ENCODE measurements at places on chromosomes 6 and 20.

GRCh38 chr6:30511169-30511546, 21.8 kb downstream of the HLA-E start:
- no peak for DNase-seq

DNA sequence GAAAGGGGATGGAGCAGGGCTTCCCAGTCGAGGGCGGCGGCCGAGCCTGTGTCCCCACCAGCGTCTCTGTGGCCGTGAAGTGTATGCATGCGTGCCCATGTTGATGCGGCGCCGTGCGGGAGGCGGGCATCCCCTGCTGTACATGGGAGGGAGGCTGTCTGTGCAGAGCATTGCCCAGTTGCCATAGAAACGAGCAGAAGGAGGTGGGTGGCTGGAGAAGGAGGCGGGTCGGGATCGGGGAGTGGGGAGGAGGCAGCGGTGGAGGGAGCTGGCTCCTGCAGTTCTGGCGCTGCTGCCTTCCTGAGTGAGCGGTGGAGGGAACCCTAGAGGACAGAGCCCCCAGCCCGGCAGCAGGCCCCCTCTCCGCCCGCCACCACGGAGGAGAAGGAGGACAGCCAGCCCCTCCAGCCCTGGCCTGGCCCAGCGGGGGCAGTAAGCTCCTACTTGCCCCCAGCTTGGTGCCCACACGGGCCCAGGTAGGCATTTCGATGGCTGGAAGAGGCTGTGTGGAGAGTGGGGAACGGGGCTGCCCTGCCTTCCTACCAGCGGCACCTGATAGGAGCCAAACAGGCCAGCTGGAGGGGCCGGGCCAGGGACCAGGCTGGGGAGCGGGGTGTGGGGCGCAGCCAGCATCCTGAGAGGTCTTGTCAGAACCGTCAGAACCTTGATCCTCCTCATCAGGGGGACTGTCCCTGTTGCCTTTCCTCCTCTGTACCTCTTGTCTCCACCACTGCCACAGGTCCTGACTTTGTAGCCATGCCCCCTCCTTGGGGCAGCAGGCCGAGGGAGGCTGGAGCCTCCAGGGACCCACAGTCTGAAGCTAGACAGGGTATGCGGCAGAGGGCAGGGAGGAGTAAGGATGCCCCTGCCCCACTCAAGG, 41.3 kb downstream of the SPDEF start:
- no peak for DNase-seq

- no peak for DNase-seq
Observed at GRCh38 chr6:159221486-159222170, 52.4 kb downstream of the FNDC1 start.

DNA sequence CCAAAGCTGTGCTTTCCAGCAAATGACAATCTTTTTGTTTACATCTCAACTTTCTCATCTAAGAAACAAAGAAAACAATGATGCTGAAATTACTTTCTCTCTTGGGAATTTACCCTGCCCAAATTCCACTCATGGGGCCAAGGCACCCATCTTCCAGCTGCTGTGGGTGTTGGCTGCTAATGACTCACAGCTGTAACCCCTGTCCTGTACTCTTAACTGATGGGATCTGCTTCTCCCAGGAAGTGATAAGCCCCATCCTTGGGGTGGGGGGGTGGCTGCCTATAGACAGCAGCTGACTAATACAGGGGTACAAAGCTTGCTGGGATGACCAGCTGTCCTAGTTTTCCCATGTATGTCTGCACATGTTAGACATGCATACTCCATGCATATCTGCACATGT, 938.6 kb downstream of the C6orf118 start:
- DNase-seq: no peak

DNA sequence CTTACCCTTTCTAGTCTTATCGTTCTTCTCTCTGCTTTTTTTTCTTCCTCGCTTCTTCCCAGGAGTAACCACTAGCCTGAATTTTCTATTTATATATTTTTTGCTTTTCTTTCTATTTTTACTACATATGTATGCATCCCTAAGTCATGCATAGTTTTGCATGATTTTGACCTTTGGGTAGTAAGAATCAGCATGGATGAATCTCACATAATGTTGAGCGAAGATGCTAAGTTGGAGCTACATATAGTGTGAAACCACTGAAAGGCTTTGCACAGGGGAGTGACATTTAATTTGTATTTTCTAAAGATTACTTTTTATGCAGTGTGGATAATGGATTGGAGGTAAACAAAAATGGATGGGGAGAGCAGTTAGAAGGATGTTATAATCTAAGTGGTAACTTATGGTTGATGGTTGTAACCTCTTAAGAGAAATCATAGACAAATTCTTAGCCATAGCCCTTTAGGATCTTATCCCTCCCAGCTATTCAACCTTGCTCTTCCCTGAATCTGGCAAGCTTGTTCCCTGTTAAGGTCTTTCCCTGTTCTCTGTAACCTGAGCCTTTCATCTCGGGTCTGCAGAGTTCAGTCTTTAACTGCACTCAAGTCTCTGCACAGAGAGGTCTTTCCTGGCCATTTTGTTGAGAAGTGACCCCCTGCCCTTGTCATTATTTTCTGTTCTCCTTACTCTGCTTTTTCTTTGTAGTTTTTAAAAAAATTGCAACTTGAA, 18.0 kb downstream of the PEX7 start:
- no peak for DNase-seq

DNA sequence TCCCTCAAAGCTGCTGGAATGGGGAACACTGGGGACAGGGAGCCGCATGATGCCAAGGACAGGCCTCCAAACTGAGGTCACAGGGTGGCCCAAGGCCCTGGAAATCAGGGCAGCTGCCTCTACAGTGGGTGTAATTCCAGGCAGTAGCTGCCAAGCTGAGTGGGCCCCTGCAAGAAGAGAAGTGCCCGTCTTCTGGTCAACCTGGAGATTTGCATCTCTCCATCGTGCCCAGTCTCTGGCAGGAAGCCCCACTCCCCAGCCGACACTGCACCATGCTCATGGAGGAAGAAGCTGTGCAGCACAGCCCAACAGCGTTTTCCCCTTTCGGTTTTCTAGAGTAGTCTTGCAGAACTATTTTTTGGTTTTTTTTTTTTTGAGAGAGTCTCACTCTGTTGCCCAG, 2.2 kb upstream of the FAM209A start:
- no peak for DNase-seq

- no peak for DNase-seq
Observed at GRCh38 chr6:106973836-106974335, 643 bp downstream of the CD24 start.

DNA sequence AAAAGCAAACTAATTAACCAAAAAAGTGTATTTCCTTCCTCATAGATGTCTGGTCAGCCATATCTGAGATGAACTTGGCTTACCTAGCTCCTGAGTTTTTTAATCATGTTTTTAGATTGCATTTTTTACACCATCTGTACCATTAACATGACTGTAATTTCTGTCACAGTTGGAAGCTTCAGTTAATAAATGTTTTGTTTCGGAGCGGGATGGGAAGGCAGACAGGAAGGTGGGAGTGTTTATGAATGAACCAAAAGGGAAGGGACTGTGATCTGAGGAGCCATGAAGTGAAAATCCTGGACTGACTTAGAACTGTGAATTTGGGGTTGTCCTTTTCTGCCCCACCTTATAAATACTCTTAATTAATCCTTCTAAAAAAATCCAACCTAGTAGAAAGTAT, 445.6 kb upstream of the SOX4 start:
- no peak for DNase-seq

GRCh38 chr6:168129292-168130167, 50.5 kb upstream of the FRMD1 start:
- DNase-seq: no peak

- DNase-seq: no peak
Observed at GRCh38 chr6:568954-569523, 87.9 kb downstream of the HUS1B start.

DNA sequence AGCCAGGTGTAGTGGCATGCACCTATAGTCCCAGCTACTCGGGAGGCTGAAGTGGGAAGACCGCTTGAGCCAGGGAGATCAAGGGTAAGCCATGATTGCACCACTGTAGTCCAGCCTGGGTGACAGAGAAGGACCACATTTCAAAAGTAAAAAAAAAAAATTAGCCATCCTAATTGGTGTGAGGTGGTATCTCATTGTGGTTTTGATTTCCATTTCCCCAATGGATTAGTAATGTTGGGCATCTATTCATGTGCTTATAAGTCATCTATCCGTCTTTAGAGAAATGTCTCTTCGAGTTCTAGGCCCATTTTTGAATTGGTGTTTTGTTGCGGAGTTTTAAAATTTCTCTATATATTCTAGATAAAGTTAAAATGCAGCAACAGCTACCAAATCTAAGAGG, 21.7 kb downstream of the ABHD12 start:
- no peak for DNase-seq

DNA sequence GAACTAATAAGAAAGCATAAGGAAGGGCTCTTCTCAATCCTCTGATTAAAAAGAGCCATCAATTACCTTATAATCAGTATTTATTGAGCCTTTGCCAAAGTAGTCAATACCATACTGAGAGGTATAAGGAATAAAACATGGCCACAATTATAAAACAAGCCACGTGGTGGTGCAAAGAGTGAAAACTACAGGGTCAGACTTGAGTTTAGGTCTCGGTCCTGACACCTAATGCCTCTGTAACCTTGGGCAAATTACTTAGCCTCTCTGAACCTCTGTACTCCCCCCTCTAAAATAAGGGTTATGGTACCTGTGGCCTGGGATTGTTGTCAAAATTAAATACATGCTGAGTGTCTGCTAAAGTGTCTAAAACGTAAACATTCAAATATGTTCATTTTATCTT, 11.8 kb downstream of the TRIM10 start:
- DNase-seq: no peak

DNA sequence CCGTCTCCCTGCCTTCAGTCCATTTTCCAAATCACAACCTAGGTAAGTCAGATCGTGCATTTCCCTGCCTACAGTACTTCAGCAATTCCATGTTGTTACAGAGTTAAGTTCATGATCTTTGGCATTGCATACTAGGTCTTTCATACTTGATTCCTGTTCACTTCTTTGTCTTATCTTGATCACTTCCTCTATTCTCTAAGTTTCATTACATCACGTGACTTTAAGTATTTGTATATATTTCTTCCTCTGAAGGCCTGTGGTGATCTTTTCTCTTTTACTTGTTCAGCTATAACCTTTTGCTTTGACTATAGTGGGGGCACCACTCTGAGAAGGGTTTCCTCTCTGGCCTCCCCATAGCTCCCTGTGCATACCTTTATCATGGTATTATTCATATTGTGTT, 100.2 kb downstream of the TRMT11 start:
- DNase-seq: no peak

DNA sequence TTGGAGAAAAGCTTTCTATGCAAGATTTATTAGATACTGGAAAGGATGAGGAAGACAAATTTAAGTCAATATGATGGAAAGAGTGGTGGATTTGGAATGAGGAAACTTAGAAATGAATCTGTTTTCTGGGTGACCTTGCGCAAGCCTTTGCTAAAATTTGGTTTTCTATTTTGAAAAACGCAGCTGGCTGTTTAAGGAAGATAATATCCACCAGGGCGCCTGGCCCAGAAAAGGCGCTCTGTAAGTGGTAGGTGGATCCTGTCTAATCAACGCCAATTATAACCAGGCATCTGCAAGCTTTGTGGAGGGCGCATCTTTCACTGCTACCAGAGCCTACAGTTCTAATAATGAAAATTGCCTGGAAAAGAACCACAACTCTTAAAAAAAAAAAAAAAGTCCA, 398 bp upstream of the SPATS1 start:
- DNase-seq: no peak

DNA sequence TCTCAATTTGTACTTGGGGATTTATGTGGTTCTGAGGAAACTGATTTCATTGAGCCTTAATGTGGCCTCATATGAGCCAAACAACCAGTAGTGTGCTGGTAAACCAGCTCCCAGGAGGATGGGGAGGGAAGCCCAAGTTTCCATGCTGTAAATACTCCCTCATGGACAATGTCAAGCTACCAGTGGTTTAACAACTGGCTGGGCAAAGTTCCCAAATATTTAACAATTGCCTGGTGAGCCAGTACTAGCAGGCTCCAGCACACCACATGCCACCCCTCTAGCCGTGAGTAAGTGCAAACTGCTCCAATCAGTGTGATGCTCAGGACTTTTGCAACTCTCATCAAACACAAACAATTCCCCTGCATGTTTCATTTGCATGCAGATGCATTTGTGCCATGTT, 19.2 kb upstream of the CDKN1A start:
- DNase-seq: no peak

DNA sequence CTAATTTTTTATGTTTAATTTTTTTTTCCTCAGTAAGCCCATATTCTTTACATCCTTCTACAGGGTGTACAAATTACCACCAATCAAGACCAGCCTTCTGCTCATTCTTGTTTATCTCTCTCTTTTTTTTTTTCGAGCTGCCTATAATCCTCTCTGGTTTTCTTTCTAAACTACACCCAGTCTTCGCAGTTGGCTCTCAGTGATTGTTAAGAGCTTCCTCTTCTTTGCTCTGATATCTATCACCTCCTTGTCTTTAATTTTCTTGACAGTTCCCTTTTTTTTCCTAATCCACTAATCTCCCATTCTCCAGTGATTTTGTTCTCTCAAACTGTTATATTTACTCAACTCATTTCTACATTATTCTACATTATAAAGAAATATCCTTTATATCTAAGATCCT, 38.5 kb upstream of the PTPRK start:
- no peak for DNase-seq

DNA sequence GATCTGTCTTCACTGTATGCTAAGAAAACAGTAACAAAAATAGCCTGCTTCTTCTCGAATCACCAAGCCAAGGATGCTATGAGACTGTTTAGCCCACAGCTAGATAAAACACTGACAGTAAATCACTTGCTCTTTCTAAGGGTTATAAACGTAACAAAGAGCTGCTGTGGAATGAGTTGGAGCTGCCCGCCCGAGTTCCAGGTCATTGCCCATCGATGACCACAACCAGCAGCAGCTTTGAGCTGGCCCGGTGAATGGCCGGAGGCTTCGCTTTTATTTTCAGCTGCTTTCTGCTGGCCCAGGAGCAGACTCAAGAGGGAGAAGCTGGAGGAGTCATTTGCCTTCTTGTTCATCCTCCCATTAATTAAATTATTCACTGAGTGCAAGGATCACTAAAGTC, 82.2 kb upstream of the CDH4 start:
- DNase-seq: no peak

- no peak for DNase-seq
Observed at GRCh38 chr6:130525408-130525807, 159.6 kb downstream of the TMEM200A start.

- no peak for DNase-seq
Observed at GRCh38 chr6:36758516-36759147, 61.0 kb downstream of the RAB44 start.

GRCh38 chr6:159494586-159494972, 198.5 kb downstream of the SOD2 start:
- no peak for DNase-seq

GRCh38 chr6:166112580-166112979, 55.1 kb downstream of the TBXT start:
- no peak for DNase-seq
